AG08395 (cell line): ENCODE measurements at places on chromosomes 3 and 15.

GRCh38 chr3:23202921-23203707 is at the start of gene UBE2E2:
Gene UBE2E2, plus strand, starts transcription at chr3:23203327.
- DNase-seq, result peak; percentile 88

DNA sequence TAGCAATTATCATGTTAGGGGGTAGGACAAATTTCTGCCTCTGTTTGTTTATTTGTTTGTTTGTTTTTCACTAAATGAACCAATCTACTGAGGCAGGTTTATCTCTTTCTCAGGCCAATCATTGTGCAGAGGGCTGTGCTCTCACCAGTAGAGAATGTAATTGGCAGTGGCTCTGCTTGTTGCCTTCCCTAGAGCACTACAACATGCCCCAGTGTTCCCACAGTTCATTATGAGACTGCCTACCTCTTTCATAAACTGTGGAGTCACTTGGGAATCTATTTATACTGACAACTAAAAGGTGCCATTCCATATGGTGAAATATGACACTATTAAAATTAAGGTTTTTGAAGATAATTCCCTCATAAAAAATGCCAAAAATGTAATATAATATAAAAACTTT is 196.3 kb upstream of the ALCAM start:
- DNase-seq, result no peak

GRCh38 chr3:149282322-149282721 is 51.1 kb downstream of the TM4SF18 start:
- no peak for DNase-seq

DNA sequence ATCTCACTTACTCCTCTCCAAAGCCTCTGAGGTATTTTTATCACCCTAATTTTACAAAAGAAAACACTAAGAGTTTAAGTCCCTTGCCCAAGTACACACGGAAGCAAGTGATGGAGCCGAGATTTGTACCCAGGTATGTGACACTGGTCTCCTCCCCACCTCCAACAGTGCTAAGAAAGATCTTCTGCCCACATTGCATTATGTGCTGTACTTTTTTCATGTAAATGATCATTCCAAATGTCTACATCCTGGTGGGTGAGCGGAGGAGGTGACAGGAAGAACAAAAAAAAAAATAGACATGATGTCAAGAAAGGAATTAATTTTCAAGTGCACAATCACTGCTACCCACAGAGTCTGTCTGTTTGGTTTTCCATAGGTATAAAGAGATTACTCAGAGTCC is 694.1 kb downstream of the FHIT start:
- DNase-seq, result no peak

GRCh38 chr3:71202848-71203533 is 380.5 kb downstream of the FOXP1 start:
- DNase-seq, result no peak
